Fibroblast of skin of left biceps (primary cell): ENCODE measurements at places on chromosomes 3 and 15.

DNA sequence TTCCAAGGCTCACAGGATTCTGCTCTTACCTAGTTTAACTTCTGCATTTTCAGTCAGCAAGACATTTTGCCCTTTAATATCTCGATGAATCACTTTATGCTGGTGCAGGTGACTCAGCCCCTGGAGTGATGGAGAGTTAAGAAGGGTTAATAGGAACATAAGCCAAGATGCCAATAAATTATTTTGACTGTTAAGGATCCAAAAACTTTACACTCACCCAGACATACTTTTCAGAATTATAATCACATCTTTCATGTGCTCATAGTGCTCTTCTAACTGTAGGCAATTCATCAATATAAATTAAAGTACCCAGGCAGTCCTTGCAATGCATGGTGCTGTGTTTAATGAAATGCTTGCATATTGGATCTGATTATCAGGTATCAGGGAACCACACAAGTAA is 164.1 kb upstream of the SLC2A2 start:
- DNase-seq: no peak

DNA sequence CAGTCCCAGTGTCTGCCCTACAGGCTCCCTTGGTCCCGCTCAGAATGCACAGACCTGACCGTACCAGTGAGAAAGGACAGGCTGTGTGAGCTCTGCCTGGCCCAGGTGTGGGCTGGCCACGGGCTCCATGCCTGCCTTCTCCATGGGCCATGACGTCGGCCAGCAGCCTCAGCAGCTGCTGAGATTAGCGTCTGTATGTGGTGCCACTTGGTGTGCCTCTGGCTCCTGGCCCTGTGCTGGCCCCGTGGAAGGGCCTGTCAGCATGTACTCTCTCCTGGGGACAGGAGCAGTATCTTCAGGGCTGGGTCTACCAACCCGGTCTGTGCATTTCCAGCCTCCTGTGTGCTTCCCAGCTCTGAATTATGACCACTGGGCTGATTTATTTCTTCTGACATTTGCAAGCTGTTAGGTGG is 25.7 kb downstream of the KLF13 start:
- DNase-seq: no peak

DNA sequence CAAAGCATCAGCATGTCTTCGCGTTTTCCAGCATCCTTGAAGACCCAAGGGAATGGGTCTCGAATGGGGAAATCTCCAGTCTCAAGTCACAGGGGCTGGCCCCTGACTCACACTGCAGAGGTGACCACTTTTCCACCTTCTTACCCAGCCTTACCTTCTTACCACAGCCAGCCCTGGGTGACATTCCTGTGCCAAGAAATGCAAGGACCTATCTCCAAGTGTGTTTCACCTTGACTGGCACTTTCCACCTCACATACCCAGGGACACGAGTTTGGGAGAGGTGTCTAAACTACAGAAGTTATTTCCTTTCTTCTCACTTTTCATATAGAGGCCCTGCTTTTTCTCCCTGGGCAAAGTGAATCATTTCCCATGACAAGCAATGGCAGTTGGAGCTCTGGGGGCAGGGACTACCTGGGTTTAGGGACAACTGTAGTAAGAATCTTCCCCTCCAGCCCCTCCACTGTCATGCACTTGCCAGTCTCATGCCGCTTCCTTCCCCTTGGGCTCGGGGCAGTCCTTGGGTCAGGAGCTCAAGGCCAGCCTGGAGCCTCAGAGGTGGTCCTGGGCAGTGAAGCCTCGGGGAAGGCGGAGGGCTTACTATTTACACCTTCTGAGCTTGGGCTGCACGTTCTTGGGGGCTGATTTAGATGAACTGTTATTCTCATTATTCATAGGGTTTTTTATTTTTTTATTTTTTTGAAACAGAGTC is 16.8 kb downstream of the PAQR5 start:
- DNase-seq: no peak

- no peak for DNase-seq
Observed at GRCh38 chr3:153166206-153166605, 4.2 kb downstream of the RAP2B start.

GRCh38 chr15:96264801-96265515 is 65.5 kb upstream of the NR2F2 start:
- no peak for DNase-seq

DNA sequence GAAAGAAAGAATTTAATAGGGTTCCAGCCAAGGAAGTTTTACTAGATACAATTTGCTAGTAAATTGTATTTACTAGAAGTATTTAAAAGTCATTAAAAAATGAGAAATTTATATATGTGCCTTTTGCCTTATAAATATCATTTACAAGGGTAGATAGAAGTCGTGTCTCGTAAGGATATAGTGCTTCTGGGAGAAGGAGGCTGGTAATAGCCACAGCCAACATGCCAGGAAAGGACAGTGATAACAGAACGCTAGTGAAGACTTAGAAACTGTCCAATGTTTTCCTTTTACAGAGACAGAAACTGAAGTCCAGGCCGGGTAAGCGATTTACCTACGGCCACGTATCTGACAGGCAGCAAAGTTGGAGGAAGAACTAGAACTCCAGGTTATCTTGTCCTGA is 113.5 kb upstream of the LRRN1 start:
- DNase-seq: no peak

DNA sequence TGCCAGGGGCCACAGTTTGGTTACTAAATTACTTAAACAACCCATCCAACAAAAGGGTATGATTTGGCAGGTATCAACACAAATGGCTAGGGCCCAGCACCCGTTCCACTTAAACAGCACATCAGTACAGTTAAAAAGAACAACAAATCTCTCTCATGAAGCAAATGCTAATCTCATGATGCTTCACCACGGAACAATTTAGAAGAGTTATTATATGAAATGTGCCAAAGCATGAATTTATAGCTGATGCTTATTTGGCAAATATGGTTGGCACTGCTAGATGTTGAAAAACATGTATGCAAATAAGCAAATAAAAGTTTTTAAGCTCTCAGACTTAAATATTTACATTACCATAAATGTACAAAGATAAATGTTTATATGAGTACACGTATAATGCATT is 2.3 kb downstream of the PEAK1 start:
- no peak for DNase-seq

GRCh38 chr15:48595981-48596380 is 49.5 kb downstream of the FBN1 start:
- DNase-seq: no peak

GRCh38 chr3:134601539-134602439 is 49.0 kb downstream of the KY start:
- DNase-seq: no peak

DNA sequence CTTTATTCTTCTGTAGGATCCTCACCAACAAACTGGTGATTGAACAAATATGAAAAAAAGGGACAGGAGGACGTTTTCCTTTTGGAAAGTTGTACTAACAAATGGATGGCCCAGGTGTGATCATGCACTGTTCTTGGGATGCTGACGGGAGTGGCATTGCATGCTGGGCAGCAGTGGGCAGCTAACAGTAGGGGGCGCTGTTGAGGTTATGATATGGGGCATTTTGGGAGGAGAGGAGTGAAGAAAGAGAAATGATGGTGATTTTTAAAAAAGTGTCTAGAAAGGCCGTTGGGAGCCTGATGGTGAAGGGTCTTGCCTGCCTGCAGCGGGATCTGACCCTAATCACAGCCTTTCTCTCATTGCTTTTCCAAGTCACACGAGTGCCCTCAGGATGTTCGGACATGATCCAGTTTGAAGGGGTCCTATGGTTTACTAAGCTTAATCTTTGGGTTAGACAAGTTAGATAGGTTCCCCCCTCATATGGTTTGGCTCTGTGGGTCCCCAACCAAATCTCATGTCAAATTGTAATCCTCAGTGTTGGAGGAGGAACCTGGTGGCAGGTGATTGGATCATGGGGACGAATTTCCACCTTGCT is 46.2 kb upstream of the PRTG start:
- no peak for DNase-seq

DNA sequence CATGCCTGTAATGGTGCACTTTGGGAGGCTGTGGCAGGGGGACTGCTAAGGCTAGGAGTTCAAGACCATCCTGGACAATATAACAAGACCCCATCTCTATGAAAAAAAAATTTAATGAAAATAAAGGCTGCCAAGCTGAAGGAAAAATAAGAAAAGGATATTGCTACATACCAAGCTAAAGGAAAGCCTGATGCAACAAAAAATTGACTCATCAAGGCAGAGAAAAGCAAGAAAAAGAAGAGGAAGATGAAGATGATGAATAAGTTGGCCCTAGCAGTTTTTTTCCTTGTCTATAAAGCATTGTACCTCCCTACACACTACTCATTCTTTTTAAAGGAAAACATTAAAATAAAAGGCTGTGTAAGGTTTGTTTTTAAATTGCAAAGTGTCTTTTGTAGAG is 441.9 kb upstream of the MDFIC2 start:
- DNase-seq: no peak

GRCh38 chr3:111072031-111072921 is 660 bp downstream of the NECTIN3 start:
- DNase-seq: no peak

DNA sequence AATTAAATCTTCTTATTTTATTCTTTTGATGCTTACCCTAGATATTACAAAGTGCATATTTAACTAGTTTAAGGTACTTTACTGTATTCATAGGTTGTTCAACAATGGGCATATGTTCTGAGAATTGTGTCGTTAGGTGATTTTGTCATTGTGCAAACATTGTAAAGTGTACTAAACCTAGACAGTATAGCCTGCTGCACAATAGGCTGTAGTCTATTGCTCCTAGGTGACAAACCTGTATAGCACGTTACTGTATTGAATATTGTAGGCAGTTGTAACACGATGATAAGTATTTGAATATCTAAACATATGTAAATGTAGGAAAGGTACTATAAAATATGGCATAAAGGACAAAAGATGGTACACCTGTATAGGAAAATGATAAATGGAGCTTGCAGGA is 100.7 kb downstream of the CACNA2D3 start:
- no peak for DNase-seq

DNA sequence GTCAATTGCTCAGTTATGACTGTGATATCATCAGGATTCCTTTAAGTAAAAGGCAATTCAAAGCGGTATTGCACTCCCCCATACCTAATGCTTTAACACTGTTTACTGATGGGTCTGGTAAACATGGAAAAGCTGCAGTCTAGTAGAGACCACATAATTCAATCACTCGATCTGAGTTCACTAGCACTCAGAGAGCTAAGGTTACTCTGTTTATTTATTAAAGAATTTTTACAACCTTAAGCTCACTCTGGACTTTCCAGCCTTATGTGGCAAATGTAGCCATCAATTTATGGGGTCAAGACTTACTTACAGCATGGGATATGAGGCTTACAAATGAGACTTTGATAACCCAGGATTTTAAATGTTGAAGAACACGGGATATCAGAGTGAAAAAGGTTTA is 18.4 kb upstream of the CCR2 start:
- no peak for DNase-seq

GRCh38 chr3:11459186-11459824 is 184.4 kb downstream of the VGLL4 start:
- peak; percentile 86 for DNase-seq

DNA sequence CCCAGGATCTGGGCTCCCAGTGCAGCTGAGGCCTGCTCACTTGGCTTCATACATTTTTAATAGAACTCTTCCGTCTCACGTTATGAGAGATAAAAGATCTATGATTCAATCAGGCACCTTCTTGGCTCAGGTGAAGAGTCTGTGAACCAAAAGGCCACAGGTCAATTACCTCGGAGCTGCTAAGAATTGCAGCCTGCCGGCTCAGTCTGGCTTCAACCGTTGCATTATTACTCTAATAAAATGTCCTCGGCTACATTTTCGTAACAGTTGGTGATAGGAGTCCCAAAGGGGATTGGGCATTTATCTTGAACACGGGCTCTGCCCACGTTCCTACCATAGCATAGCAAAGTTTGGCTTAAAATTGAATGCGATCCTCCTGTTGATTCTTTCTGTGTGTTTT is 176.3 kb downstream of the SLCO3A1 start:
- no peak for DNase-seq

DNA sequence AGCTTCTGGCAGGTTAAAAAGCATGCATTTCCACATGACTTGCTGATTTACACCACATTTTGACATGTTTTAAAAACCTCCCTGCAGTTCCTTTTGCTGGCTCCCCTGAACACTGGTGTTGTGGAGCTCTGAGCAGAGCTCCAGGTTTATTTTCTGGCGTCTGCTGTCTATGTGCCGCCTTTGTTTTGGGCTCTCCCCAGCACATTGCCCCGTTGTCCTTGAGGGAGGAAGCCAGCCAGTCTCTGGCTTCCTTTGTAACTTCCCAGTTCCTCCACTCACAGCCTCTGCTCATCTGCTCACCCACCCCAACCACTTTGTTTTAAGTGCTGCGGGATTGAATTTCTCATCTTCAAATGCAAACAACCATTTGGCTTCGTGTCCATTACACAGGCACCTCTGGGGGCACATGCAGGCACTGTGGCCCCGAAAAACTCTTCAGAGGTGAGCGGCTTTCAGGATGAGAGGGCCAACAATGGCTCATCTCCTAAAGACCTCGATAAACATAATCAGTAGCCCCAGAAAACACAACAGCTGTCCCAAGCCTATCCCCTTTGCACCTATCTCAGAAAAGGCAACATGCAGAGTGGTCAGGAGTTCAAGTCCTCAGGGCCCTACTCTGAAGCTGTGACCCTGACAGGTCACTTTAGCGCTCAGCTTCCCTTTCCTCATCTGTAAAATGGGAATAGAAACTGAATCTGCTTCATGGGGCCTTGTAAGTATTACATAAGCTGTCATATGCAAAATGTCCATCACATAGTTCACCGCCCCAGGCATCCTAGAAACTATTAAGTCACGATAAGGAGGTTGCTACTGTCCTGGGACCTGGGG is 1.3 kb upstream of the MEF2A start:
- no peak for DNase-seq

DNA sequence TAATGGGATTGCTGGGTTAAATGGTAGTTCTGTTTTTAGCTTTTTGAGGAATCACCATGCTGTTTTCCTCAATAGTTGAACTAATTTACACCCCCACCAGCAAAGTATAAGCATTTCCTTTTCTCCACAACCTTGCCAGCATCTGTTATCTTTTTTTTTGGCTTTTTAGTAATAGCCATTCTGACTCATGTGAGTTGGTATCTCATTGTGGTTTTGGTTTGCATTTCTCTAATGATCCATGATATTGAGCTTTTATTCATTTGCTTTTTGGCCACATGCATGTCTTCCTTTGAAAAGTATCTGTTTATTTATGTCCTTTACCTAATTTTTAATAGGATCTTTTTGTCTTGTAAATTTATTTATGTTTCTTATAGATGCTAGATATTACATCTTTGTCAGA is 288.2 kb downstream of the EPHA6 start:
- DNase-seq: no peak

DNA sequence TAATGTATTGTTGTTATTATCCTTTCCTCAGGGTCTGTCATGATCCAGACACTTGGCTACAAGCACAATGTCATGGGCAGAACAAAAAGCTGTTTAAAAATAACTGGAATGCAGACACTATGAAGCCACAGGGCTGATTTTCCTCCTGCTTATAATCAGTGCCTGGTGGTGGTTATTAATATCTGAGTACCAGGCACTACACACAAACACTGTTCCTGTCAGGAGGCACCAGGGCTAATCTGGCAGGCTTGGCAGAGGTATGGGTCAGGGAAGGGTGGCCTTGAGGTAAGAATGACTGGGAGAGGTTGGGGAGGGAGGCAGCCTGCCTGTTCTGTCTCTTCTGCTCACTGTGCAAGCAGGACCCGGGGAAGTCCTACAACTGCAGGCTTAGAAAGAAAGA is 67.2 kb downstream of the WDR76 start:
- no peak for DNase-seq
